ENCODE measurements at places on chromosomes 1 and 21.

DNA sequence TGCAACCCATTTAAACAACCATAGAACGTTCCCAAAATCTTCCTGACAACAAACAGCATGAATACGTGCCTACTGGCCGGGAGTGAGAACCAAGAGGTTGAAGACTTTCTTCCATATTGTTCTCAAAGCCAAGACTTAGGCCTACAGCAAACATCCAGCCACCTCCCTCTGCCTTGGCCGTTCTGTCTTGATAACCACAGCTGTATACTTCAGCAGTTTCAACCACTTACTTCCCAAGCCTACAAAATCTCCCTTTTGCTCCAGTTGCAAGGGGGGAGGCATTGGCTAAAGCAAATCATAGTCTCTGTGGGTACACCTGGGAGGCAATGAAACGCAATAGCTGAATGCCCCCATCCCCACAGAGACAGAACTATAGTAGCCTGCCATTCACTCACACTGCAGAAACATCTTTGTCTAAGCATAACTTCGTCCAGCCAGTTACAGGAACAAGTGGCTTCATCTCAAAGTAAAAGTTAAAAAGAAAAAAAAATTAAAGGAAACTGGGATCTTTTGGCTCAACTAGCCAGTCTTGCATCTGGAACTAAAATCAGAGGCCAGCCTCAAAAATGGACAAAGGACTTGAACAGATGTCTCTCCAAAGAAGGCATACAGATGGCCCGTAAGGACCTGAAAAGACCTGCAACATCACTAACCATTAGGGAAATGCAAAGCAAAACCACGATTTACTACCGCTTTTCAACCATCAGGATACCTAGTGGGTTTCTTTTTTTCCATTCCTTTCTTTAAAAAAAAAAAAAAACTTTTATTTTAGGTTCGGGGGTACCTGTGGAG, 186.0 kb downstream of the PSMG1 start:
- DNase-seq: no peak

DNA sequence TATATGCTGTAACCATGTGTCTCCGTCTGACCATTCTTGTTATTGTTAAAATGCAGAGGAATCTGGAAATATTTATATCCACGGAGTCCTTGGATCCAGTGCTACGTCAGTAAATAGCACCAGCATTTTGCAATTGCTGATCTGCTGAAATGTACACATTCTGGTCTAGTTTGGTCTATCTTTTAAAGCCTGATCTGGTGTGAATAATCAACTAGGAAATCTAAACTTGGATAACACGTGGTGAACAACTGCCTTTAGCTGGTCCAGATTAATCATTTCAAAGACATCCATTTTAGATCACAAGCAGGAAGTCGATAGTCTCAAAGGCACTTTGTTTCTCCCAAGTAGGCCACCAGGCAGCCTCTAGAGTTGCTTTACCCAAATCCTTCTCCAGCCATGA, 32.6 kb downstream of the PDPN start:
- no peak for DNase-seq

DNA sequence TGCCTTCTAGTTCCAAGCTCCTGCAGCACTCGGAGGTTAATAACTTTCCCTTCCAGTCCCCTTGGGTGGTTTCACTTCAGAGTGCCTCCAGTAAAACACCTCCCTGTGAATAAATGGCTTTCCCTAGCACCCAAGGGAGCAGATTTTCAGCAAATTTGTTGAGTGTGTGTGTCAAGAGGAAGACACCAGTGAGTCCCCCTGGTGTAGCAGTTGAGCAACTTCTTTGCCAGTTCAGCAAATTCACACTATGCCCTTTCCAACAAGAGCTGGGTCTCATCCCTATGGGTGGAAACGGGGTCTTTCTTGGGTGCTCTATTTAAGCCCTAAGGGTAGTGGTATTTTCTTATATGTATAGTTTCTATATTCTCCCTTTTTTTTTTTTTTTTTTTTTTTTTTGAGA, 806 bp upstream of the AADACL4 start:
- DNase-seq: no peak

- peak; percentile 66 for DNase-seq
Measured at GRCh38 chr1:214983126-214983869, 99.2 kb upstream of the KCNK2 start.

DNA sequence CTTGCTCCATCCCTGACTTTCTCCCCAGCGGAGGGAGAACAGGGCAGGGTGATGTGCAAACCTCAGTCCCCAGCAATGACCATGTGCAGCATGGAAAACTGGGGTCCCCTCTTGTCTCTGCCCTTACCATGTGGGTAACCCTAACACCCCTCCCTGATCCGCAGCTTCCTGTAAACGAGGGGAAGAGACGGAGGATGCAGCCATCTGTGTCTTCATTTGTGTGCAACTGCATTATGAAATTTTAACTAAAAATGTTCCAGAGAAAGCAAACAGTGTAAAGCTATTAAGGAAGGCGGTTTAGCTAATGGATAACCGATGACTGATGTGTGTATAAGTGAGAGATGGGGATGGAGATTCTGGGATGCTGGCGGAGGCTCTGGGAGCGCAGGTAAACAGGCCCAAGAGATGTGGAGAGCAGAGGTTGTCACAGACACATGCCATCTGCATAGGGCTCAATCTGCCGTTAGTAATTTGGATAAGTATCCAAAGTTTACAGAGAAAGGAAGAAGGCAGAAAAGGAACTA, 206.6 kb downstream of the DSCAM start:
- DNase-seq: no peak

- DNase-seq: no peak
Measured at GRCh38 chr1:159993911-159994310, 37.9 kb downstream of the PIGM start.

- DNase-seq: no peak
Measured at GRCh38 chr1:3019007-3019515, 2.2 kb upstream of the ACTRT2 start.

DNA sequence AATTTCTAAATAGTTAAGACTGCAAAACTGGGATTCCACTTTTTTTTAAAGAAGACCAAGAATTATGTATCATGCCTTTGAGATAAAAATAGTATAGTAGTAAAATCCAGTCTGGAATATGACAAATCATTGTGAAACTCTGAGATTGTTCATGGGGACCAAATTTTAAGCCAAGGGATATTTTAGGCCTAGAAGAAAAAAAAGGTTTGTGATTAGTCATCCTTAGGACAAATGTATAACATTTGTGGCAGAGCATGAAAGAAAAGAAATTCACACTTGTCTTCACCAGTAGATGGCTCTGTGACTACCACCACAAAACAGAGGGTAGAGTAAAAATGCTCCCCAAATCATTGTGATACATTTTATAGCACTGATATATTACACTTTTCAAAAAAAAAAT, 226.1 kb downstream of the KCTD3 start:
- peak; percentile 11 for DNase-seq

- peak; percentile 58 for DNase-seq
Measured at GRCh38 chr1:246875041-246876026, 56.4 kb downstream of the AHCTF1 start.

DNA sequence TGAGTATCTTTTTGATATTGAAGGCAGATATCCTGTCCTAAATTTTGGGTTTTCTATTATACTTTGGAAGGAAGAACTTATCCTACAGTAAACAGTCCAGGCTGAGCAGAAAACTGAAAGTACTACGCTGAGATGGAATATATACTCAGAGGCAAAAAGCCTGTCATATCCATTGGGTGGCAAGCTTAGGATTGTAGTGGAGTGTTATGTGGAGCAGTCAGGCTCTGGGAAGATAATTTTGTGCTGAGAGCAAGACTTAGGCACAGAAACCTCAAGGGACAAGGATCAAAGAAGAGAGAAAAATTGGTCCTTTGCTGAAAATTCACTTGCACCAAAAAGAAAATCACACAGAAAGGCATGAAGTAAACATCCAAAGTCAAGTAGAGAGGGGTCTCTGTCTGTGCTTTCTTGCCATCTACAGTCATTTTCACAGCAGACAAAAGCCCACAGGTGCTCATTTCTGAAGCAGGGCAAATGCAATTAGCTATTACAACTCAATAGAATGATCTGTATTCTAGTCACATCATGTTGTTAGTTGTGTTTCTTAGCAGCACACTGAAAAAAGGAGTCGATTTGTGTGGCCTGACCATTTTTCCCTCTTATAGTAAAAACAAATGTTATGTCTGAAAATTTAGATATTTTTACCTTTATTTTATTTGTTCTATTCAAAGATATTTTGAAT, 38.5 kb downstream of the CRB1 start:
- no peak for DNase-seq

DNA sequence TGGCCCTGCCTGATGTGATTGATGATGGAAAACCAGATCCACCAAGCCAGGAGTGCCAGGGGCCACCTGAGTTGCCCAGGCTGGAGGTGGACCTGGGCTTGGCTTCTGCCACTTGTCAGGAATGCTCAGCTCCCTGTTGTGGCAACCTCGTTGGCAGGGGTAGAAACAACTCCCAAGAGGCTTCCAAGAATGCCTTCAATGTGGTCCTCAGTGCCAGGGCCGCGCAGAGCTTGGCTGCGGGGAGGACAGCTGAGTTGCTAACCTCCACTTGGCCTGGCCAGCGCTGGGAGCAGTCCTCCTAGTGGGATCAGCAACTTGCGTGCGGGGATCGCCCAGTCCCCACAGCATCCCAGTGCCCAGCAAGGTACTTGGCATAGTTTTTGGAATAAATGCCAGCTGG, 9.0 kb downstream of the MYOM3 start:
- no peak for DNase-seq

GRCh38 chr1:41480204-41481108, 4.0 kb downstream of the EDN2 start:
- no peak for DNase-seq

- no peak for DNase-seq
Measured at GRCh38 chr1:10602936-10603335, 128.2 kb downstream of the PEX14 start.

DNA sequence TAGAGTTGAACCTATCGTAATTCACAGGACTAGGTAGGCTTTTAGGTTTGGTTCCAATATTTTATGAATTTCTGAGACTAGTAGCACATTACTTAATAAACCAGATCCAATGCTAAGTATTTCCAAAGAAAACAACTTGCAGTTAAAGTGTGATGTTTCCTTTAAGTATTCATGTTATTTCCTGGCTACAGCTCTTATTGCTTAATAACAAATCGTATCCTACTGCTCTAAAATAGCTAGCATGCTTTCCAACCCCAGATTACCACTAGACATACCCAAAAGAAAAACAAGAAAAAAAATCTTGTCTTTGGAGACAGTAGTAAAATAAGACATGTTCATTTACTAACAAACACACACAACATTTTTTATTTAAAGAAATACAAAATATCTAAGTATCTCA, 898 bp downstream of the KRTAP27-1 start:
- no peak for DNase-seq

GRCh38 chr1:68954841-68955240, 458.0 kb upstream of the DEPDC1 start:
- DNase-seq: no peak

GRCh38 chr1:109786531-109787021, 22.9 kb upstream of the EPS8L3 start:
- peak; percentile 40 for DNase-seq

- no peak for DNase-seq
Measured at GRCh38 chr21:34792504-34793089, 123.8 kb downstream of the CLIC6 start.

DNA sequence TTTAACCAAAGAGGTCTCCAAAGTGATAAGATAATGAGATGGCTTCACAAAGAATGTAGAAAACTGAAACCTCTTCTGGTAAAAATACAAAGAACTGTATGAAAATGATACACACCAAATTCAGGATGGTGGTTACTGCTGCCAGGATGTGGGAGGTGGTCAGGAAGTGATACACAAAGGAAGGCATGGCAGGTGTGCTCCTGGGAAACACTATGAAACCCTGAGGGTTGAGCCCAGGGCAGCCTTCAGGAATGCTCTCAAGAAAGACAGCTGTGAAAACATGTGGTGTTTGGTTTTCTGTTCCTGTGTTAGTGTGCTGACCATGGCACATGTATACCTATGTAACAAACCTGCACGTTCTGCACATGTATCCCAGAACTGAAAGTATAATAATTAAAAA, 109.3 kb downstream of the NTNG1 start:
- no peak for DNase-seq

- no peak for DNase-seq
Measured at GRCh38 chr1:36602184-36602583, 119.5 kb upstream of the CSF3R start.

- no peak for DNase-seq
Measured at GRCh38 chr1:109893532-109894171, 17.0 kb upstream of the CSF1 start.

DNA sequence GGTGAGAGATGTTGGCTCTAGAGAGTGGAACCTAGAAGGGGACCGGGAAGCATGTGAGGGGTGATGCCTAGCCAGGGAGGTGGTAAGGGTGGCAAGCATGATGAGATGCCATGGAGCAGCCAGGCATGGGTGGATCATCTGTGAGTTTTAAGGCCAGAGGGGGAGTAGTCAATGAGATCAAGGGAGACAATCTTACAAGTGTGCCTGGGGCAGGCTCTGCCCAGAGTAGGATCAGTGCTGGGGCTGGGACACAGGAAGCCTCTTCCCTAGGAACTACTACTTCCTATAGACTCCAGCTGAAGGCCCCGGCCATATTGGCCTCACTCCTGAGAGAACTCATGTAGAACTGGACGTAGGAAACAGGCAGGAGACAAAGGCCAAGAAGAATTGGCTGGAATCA, 192.4 kb upstream of the CSF3R start:
- DNase-seq: no peak

GRCh38 chr1:180842491-180843275, 70.0 kb upstream of the KIAA1614 start:
- no peak for DNase-seq
